ENCODE measurements at places on chromosomes 13 and 19.
A peak's percentile ranks its signal among the peaks of the same experiment; 100 is the strongest.

DNA sequence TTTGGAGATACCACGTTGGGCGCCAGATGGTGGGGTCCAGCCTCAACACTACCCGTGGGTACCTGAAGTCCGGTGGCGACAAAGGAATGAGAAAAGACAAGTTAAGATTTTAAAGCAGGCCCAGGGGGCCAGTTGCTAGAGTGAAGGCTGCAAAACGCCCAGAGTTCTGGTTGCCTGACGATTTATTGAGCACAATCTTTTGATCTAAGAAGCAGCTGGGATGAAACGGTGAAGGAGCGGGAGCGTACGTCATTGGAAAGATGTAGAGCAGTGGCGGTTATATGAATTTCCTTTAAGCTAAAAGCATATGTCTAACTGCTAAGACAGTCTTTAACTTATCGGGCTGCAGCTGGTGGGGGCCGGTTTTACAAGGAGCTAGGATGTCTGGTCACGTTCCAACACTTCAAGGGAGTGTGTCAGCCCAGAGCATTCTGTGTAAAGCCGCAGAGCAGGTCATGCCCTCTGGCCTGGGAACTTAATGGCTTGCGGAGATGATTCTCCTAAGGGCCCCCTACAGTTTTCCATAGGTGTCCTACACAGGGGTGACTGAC lies 28.9 kb upstream of the EVI5L start:
- no peak for DNase-seq

DNA sequence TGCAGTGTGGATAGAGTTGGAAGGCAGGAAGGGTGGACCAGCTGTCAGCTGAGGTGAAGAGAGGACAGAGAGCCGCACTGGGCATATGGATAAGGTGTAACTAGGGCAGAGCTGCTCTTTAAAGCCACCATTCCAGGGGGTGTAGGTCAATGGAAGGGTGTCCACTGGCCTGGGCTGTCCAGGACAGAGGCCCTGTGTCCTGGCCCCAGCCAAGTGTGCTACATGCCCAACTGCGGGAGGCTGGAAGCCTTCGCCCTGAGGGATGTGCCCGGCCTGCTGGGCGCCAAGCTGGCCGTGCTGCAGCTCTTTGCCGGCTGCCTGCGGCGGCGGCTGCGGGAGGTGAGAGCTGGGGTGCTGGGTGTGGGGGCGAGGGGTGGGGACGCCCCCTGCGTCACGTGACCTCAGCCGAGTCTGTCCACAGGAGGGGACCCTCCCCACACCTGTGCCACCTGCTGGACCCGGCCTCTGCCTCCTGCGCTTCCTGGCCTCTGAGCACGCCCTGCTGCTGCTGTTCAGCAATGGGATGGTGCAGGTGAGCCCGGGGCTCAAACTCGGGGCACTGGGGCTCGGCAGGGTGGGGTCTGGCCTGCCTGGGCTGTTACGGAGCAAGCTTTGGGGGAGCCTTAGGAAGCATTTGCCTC lies 9.8 kb downstream of the PLK5 start:
- no peak for DNase-seq

GRCh38 chr13:99119656-99120055 lies 81.0 kb upstream of the UBAC2 start:
- DNase-seq = peak; percentile 21

DNA sequence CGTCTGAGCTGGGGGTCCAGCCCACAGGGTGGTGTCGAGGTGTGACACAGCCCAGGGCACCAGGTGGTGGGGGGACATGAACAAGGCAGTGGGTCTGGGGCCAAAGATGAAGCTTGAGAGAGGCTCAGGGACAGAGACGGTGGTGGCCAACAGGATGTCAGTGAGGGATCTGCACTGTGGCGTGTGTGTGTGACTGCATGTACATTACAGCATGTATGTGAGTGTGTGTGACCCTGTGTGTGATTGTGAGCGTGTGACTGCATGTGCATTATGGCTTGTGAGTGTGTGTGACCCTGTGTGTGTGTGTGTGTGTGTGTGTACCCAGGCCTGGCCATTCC lies 1.6 kb downstream of the ADAMTS10 start:
- DNase-seq = no peak

GRCh38 chr13:34469196-34469986 lies 472.7 kb upstream of the NBEA start:
- DNase-seq = no peak

DNA sequence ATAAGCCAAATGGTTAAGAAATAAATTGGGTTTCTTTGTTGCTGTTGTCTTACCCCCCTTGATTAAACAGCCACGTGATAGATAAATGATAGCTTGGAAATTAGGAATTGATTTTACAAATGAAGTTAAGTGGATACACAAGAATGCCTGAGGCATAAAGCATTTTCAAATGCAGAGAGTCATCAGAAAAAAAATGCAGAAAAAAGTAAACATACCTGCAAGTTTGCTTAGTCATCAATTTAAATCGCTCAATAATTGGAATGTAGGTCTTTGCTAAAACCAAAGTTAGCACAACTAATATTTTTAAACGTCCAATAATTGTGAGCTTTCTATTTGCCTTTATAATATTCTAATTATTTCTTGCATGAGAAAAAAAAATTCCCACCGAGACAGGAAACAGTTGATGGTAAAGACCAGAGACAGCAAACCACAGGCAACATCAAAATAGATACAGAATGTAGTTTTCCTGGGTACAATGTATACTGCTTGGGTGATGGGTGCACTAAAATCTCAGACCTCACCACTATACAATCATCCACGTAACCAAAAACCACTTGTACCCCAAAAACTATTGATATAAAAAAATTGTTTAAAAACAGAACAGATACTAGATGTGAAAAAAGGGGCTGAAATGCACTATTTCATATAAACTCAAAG lies 924.0 kb downstream of the PCDH9 start:
- DNase-seq = no peak

DNA sequence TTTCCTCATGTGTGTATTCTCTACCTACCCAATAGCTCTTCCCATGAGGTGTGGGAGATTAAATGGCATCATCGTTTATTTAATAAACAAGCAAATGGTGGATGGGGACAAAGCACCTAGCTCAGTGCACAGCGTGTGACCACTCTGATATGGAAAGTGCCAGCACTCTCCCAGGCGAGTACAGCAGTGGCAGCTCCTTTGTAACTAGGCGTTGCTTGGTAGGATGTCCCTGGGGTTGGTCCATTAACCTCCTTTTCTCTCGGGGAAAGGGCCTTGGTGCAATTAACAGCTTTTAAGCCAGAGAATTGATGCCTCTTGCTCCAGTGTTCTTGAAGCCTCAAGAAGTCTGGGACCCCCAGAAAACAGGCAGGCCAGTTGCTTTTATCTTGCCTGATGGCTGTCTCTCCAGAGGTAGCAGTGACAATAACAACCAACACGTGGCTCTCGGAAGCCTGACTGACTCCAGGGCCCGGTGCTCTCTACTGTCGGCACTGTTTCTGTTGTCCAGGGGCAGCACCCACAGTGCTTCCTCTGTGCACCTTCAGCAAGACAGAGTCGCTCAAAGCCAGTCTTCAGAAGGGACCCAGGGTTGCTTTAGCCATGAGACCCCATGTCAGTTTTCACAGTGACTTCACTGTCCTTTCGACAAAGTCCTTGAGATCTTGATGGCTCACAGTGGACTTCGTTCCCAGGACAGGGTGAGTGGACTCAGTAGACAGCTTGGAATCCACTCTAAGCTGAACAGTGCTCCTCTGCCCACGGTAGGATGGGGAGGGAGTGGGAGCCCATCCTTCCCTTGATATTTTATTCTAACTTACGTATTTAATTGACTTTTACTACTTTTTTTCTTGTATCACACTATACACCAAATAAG lies 33.9 kb upstream of the NPAS1 start:
- no peak for DNase-seq

DNA sequence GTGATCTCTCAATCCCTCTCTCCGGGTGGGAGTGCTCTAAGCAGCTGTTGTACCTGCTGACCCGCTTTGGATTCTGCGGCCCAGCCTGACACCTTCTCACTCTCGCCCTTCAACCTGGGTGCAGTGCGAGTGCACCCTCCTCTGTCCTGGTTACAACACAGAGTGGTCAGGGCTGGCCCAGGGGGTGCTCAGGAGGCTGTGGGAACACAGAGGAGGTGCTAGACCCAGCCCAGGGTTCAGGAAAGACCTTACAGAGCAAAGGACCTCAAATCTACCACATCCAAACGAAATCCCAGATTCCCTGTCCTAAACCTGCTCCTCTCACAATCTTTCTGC lies 23.7 kb downstream of the ZNF175 start:
- no peak for DNase-seq

GRCh38 chr13:19836472-19836871 lies 27.0 kb downstream of the ZMYM5 start:
- DNase-seq = no peak

GRCh38 chr13:89920461-89920860 lies 1427.0 kb upstream of the MIR17HG start:
- DNase-seq = no peak

DNA sequence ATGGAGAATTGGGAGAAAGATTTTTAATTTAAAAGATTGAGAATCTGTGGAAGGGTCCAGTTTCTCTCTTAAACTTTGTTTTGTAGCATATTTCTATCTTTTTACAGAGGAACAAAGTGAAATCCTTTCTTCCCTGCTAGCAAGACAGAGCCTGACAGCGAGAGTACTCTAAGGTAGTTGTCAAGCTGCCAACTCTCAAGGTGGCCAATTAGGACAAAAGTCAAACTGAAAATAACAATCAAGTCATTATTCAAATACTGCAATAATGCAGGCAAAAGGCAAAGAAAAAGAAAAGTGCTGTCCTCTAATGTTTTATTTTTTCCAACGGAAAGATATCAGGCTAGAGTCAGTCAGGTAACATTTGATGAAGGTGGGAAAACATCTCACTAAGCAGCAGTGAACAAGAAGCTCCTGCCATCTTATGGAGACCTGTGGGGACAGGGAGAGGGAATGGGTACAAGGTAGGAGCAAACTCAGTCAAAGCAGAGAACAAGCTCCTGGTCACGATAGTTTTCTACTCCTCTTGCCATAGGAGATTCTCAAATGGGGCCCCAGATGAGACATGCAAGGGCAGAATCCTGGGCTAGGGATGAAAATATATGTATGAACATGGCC lies 801.9 kb upstream of the SLITRK1 start:
- DNase-seq = no peak
